Ascending aorta (tissue), 2 donors: ENCODE measurements at places on chromosomes 12 and 14. TPM values are rescaled to one million over a fixed set of nuclear protein-coding genes. Genes with fewer than 3 reads are reported as not detected.

DNA sequence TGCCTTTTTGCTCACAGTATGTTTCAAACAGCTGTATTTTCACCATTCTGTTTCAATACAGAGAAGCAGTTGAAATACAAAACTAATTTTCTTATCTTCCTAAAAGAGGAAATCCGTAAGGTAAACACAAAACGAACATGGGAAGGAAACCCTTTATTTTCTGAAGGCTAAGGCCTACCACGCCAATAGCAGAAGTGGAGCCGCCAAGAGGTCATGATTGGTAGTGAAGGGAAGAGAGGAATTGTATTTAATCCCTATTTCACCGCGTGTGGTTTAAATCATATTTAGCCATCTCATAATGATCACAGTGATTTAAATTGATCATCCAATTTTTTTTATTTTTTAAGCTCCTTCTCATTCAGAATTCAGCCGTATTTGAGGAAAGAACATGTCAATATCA is 398.2 kb downstream of the PRKD1 start:
- no peak overlapping the region for H3K4me3 ChIP-seq
- no peaks in the 10 kb centered on the region for H3K4me1 ChIP-seq
- no peak overlapping the region for H3K27ac ChIP-seq
- no peaks in the 10 kb centered on the region for H3K36me3 ChIP-seq
- no peaks in the 10 kb centered on the region for H3K27me3 ChIP-seq

DNA sequence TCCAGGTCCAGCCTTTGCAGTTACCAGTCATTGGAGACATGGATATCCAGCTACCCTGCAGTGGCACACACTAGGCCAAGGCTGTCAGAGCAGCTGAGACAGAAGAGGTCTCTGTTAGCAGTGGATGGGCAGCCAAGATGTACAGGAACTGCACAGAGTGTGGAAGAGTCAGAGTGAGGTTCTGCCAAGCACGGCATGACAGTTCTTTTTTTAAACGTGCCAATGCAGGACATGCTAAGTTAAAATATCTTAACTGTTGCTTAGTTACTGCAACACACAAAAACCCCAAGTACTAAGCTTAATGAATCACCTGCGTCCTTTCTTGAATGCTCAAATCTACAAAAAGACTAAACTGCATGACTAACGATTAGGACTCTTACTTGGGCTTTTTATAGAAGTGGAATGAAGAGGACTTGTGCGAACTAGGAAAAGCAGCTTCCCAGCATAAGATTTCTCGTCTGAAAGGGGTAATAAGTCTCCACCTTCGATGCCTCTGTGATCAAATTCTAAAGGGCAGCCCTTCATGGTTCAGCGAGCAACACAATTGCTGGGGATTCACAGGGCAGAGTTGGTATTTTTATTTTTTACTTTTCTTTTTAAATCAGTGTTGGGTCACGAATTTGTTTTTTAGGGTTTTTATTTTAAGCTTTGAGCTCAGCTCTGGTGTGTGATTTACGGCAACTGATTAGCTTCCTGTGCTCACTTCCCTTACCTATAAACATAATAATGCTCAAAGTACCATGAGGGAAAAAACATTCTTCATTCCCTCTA is 20.6 kb downstream of the MAPK1IP1L start:
- peaks cover 10% of the 10 kb centered on the region for H3K36me3 ChIP-seq
- no peaks in the 10 kb centered on the region for H3K27me3 ChIP-seq
- peak overlapping the region; percentile 45 for H3K4me3 ChIP-seq
- no peak for DNase-seq
- H3K27ac ChIP-seq: peak overlapping the region; percentile 90

- H3K4me1 ChIP-seq: no peaks in the 10 kb centered on the region
- no peaks in the 10 kb centered on the region for H3K36me3 ChIP-seq
- H3K27ac ChIP-seq: no peak within 1 kb of the TSS
Observed at GRCh38 chr12:52519826-52520662, at the start of gene KRT5. KRT5 (minus strand) TSS chr12:52520394; CDS start chr12:52520296, 98 bp downstream.

DNA sequence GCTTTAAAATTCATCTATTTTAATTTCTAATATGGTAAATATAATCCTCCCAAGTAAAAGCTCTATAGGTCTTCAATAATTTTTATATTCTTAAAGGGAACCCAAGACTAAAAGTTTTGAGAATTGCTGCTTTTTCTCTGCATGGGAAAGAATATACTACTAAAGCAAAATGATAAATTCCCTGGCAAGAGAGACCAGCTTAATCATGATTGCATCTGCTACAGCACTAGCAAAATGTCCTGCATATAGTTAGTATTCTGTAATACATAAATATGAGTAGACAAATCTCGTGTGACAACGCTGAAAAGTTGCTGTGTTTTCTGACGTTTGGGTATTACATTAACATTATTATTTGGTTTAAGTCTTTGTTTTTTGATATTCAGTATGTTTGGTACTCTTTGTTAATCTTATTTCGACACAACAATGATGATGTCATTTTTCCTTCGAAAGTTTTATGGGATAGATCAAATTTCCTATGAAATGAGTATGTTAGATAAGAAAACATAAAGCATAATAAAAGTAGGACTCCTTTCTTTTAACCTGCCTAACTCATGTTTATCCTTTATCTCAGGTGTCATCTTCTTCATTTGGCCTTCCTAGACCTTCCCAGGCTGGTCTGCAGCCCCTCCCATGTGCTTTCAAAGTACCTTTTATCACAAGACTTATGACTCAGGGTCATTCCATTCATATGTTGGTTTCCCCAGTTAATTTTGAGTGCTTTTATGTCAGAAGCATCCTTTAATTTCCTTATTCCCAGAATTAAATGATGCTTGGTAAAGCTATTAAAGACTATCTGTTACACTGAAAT is 321.9 kb downstream of the RAD51B start:
- H3K36me3 ChIP-seq: no peaks in the 10 kb centered on the region
- no peak for DNase-seq
- H3K4me3 ChIP-seq: no peak overlapping the region
- peak overlapping the region; percentile 68 for H3K27ac ChIP-seq
- peaks cover 48% of the 10 kb centered on the region for H3K4me1 ChIP-seq
- H3K27me3 ChIP-seq: no peaks in the 10 kb centered on the region

The TEX52 gene
- not detected for total RNA-seq

GRCh38 chr14:99435327-99435726 is 45.3 kb downstream of the SETD3 start:
- no peak overlapping the region for H3K4me3 ChIP-seq
- no peak overlapping the region for H3K27ac ChIP-seq
- H3K36me3 ChIP-seq: peaks cover 41% of the 10 kb centered on the region
- no peak for DNase-seq
- H3K27me3 ChIP-seq: no peaks in the 10 kb centered on the region
